ENCODE measurements at places on chromosomes 12 and 14.
A peak's percentile ranks its signal among the peaks of the same experiment; 100 is the strongest.

GRCh38 chr12:51821440-51822260 is 26.9 kb downstream of the FIGNL2 start:
- no peak for DNase-seq

GRCh38 chr12:113314121-113314529 is 20.8 kb downstream of the SLC8B1 start:
- no peak for DNase-seq

GRCh38 chr14:81276073-81277069 is 55.6 kb upstream of the GTF2A1 start:
- DNase-seq = peak; percentile 37

DNA sequence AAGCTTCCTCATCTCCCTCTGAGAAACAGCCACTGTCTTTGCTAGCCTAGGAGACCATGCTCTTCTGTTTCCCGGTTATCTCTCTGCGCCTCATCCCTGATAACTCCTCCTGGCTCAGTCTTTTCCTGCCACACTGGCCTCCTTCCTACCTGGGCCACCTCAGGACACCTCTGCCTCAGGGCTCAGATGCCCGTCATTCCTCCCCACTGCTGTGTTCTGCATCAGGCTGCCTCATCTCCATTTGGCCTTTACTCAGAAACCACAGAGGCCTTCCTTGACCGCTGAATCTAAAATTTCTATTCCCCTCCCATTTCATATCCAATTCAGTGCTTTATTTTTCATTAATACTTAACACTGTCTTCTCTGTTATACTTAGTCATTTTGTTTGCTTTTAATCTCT is 311.0 kb upstream of the RGS6 start:
- no peak for DNase-seq

DNA sequence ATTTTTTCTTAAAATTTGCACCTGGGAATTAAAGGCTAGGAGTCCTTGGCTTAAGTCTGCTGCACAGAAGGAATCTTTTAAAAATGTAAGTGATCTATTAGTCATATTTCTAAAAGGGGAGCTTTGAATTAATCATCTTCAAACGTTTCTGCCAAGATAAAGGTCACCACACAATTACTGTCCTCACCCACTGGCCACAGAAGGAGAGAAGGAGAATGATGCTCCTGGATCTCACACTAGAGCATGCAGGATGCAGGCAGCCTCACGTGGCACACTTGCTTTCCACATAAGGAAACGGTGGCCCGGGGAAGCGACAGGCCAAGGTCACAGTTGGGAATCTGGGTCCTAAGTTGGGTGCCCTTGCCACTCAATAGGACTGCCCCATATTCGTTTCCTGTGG is 16.9 kb downstream of the PLEKHG7 start:
- DNase-seq = no peak

- DNase-seq = no peak
These were observed 45.6 kb downstream of the UBE3B start for GRCh38 chr12:109523071-109523470.

GRCh38 chr12:125824276-125824675 is 759.0 kb downstream of the AACS start:
- DNase-seq = no peak

DNA sequence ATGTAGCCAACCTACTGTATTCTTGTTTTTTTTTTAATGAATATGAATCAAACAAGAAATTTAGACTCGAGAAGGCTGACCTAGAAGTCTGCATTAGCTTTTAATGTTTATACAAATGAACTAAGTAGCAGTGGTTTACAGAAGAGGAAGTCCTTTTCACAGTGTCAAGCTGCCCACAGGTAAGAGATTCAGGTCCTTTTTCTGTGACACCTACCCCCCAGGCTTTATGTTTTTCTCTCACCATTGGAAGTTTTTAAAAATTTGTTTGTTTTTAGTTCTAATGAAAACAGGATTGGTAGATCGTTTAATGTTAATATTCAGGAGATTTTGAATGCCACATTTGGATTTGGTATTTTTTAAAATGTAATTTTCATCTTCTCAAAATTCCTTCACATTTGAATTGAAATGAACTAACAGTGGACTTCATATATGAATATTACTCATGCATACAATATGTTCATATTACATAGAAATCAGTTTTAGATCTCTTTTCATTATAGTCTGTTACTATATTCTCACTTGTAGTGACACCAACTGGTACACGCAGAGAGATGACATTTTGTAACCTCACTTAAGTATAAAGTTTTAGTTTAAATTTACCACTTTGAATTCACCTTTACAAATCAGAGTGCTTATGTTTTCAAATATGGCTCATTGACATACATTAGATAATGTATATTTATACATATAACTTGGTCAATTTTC is 29.7 kb downstream of the ATF7IP start:
- no peak for DNase-seq

DNA sequence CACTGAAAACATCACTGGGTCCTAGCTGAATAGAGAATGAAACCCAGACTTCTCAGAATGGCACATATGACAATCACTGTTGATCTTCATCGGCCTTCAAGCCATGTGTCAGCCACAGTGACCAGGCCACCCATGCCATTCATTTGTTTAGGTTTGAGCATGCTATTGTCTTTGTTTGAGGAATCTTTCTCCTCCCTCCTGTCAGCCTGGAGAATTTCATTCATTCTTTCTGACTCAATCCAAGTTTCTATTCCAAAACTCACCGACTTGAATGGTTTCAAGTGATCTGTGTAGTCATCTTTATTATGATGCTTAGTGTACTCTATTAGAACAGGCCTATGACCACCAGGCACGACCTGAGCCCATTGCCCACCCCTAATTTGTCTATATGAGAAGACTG is 106.3 kb downstream of the ETNK1 start:
- no peak for DNase-seq

GRCh38 chr12:6822426-6823135 is 960 bp downstream of the GPR162 start:
- no peak for DNase-seq

DNA sequence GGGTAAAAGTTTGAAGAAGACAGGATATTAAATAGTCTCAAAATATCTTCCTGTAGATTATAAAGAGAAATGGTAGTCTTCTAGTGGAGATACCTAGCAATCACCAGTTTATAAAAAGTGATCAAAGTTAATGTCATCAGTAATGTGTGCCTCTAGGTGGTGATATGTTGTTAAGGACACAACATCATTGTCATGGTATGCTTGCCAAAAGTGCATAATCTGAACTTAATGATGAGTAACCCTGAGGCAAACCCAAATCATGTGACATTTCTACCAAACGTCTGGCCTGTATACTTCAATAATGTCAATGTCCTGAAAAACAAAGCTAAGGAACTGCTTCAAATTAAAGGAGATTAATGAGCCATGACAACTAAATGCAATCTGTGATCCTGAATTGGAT is 214.7 kb downstream of the PHLDA1 start:
- DNase-seq = peak; percentile 59

DNA sequence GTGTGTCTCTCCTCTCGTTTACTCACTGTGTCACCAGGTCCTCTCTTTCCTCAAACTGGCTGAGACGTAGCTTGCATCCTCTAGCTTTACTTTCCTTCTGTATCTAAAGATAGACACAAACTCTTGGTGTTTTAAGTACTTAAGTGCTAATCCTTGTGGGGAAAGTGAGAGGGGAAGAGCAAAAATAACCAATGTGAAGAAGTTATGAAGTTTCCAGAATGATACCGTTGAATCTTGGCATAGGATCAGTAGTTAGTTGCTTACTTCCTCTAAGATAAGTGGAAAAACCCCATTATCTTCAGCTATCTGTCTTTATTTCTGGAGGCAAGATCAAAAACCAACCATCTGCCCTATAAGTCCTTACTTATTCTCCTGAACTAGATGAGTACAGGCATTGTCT is 10.6 kb downstream of the FAR2 start:
- DNase-seq = no peak

DNA sequence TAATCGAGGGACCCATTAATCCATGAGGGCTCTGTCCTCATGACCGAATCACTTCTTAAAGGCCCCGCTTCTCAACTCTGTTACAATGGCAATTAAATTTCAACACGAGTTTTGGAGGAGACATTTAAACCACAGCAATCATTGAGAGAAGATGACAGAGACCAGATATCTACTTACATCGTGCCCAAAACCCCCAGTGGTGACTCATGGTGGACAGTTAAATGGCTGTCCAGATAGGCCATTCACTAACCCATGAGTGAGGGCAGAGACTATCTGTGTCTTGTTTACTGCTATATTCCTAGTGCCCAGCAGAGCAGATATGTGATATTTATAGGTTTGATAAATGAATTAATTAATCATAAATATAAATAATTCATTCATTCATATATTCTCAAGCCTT is 20.0 kb upstream of the FLVCR2 start:
- DNase-seq = no peak

- DNase-seq = no peak
These were observed 69.8 kb downstream of the GAS2L3 start for GRCh38 chr12:100643246-100643645.

DNA sequence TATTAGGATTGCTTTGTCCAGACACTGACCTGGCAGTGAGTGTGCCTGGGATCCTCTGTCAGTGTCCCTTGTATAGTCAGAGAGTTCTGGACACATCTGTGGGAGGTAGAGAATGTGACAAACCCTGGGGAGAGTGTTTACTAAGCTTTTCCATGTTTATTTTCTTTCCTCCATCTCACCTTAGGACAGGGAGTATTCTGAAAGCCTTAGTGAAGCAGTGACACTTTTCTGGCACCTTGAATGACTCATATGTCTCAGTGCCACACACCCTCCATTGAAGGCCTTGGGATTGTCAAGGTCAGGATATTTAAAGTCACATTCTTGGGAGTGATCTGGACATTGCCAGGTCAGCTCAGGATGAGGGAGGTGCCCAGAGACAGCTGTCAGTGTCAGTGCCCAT is 34.9 kb upstream of the CTDSP2 start:
- no peak for DNase-seq

- peak; percentile 76 for DNase-seq
These were observed 38.7 kb upstream of the CRY1 start for GRCh38 chr12:107131832-107132616.

DNA sequence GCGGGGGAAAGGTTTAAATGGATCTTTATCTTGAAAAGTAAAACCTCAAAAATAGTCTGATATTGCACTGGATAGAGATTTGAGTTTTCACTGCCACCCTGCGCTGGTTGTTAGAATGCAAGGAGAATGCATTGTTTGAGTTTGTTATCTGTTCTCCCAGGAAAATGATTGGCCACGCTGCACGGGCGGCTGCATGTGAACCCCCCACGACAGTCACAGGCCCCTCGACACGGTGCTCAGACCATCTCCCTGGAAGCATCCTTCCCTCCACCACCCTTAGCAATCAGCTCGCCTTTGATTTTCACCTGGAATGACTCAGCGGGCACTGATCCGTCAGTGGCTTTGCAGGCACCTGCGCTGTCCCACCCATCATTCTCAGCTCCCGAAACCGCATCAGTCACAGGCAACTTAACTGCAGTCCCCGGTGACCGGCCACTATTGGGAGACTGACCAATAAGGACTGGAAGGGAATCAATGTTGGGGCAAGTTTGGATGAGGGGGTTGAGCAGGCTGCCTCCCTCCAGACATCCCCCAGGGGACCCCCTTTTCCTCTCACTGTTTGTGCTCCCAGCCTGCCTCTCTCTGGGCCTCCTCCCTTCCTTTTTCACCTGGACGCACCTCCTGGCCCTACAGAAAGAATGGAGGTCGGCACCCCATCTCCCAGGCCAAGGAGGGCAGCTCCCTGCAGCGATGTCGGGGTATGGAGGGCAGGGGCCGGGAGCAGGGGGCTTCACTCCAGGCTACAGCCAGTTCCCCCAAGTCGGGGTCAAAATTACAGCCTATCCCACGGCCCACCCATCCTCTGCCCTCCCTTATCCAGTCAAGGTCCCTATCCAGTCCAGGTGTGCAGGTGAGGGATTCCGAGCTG is 28.5 kb upstream of the C14orf180 start:
- DNase-seq = no peak

DNA sequence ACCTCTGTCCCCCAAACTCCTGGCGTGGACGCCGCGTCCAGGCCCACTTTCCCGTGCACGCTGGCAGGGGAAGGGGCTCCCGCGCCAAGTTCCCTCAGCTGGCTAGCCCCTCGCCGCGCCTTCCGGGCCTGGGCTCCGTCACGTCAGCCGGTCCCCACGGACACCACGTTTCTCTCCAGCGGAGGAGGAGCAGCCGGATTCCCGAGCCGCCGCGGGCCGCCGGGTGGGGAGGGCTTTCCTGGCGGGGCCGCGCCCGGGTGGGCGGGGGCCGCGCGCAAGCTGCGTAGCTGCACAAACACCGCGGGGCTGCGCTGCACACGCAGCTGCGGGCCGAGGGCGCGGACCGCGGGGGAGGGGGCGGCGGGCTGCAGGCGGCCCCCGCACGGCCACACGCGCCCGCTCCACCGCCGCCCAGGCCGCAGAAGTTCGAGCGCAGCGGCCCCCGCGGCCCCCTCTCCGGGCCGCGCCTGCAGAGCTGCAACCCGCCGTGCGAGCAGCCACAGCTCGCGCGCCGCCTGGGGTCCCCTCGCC is 45.1 kb upstream of the PNMA1 start:
- peak; percentile 75 for DNase-seq

- DNase-seq = no peak
These were observed 65.4 kb downstream of the C14orf132 start for GRCh38 chr14:96104469-96105057.

GRCh38 chr14:72629534-72629933 is 264.4 kb downstream of the DPF3 start:
- no peak for DNase-seq

GRCh38 chr14:85401384-85401783 is 128.6 kb upstream of the FLRT2 start:
- DNase-seq = no peak

DNA sequence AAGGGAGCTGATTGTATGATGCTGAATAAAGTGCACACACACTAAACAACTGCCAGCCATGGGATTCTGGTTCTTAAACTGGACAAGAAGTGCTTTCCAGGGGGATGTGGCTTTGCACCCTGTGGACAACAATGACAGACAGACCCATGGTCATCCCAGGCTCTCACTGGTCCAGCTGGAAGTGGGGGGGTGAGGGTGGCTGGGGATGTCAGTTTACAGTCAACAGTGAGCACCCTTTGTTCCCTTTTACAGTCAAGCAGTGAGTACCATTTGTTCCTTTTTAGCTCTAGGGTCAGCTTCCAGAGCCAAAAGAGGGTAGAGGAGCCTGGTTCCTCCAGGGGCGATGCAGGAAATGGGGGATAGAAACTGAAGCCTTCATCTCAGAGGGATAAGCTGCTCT is 100.7 kb downstream of the SMOC1 start:
- DNase-seq = no peak

DNA sequence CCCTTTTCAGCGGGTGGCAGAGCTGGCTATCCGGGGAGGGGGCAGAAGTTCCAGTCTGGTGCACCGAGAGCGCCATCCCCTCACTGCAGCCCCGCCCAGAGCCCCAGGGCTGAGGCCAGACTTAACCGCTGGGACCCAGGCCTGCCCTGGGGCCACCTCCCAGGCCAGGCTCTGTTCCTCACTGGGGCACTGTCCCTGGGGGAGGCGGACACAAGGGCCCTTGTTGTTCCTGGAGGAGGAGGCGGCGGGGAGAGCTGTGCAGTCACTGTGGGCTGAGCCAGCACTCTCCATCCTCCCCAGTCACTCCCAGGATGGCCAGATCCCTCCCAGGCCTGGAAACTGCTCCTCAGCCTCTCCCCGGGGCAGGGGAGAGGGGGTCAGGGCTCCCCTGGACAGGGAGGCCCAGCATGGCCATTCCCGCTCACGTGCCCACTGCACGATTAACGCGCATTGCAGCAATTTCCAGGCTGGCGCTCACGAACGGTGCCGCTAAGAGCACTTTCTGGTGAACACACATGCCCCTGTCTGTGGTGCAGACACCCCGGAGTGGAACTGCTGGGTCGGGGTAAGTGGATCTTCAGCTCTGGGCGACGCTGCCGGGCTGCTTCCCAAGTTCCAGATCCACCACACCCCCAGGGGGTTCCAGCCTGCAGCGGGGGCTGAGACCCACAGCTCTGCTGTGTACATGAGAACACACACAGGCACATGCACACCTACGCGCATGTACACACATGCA is 89.8 kb upstream of the SFSWAP start:
- no peak for DNase-seq
